NCI-H2029 (cell line): ENCODE measurements at places on chromosomes 5 and 9.

- DNase-seq = no peak
Observed at GRCh38 chr9:7139886-7140285, 382.1 kb downstream of the KDM4C start.

DNA sequence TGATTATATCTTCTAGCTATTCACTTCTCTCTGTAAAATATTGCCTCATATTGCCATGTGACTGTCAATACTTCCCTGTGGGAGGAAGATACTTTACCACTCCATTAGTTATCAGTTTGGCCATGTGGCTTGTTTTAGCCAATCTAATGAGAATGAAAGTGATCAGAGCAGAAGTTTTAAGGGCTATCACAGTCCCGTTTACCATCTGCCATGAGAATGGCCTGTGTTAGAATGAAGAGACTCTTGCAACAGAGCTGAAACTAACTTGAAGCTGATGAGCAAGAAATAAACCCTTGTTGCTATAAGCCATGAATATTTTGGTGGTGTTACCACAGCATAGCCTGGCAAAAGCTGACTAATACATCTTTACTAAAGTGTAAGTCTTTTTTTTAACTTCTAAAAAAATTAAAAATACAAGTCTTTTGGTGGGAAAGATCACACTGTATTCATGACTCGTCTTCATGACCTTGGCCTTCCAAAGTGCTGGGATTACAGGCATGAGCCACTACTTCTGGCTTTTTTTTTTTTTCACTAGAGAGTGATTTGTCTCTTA lies 68.0 kb upstream of the CTNNA1 start:
- DNase-seq = no peak

GRCh38 chr9:77710316-77710715 lies 62.2 kb upstream of the GNA14 start:
- no peak for DNase-seq

DNA sequence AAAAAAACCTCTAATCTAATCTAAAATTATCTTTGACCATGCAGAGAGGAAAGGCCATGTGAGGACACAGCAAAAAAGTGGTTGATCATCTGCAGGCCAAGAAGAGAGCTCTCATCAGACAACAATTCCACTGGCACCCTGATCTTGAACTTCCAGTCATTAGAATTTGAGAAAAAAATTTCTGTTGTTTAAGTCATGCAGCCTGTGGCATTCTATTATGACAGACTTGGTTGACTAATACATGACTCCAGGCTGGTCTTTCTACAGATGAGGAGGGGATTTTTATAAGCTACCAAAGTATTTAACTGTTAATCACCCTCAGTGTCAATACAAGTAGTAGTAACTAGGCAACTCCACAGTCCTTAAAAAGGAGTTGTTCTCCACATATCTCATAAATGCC lies 358.5 kb upstream of the RGMB start:
- DNase-seq = no peak

GRCh38 chr5:39896706-39897105 lies 471.9 kb upstream of the DAB2 start:
- DNase-seq = no peak

DNA sequence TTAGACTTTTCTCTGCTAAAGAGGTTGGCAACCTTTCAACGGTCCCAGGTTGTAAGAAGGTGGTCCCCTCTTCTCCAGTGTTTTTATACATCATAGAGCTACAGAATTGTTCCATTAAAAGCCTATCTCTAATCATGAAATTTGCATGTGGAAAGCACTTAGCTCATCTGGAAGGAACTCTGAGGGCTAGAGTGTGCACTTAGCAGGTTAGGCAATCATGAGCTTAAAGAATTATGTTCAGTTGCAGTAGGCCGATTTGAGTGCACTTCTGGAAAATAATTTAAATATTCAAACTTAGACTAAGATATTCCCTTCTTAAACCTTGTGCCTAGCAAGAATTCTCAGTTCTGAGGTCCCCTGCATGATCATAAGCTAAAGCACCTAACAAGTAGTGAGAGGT lies 468.7 kb downstream of the SPATA31D1 start:
- DNase-seq = no peak

DNA sequence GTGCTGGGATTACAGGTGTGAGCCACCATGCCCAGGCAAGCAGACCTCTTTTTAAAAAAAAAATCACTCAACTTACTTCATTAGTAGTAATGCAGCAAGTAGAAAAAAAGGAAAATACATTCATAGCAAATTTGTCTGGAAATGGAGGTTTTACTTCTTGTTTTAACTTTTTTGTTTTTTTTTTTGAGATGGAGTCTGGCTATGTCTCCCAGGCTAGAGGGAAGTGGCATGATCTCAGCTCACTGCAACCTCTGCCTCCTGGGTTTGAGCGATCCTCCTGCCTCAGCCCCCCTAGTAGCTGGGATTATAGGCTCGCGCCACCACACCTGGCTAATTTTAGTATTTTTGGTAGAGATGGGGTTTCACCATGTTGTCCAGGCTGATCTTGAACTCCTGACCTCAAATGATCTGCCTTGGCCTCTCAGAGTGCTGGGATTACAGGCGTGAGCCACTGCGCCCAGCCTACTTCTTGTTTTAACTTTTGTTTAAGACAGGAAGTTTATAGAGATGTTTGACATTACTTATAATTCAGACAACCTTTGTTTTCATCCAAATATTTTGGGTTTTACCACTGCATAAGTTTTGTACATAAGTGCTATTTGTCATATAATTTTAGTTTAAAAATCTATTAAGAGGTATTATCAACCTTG lies 26.5 kb downstream of the UBE2R2 start:
- DNase-seq = no peak

DNA sequence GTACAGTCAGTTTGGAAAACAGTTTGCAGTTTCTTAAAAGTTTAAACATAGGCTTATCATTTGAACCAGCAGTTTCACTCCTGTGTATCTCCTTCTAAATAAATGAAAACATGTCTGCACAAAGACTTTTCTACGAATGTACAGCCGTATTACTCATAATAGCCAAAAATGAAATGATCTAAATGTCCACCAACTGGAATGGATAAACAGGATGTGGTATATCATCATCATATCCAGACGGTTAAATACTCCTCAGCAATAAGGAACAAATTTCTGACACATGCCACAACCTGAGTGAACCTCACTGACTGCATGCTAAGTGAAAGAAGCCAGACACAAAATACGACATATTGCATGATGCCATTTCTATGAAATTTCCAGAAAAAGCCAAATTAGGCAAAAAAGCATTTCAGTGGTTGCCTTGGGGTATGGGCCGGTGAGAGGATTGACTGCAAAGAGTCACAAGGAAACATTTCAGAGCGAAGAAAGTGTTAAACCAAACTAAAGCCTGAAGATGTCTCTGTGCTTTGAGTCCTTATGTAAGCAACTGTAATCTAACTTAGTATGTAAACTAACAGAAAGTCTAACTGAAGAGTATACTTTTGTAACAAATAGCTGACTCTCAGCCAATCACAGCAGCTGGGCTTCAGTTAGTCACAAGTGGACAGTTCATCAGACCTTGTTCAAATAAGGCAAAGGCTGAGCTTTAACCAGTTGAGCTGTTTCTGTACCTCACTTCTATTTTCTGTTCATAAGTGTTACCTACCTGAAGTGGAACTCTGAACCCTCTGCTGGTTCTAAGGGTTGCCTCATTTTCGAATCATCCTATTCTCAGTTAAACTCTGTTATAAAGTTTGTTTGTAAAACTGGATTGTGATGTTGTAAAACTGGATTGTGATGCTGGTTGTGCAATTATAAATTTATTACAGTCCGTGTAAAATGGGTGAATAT lies 65.2 kb downstream of the TRIO start:
- DNase-seq = peak; percentile 20

DNA sequence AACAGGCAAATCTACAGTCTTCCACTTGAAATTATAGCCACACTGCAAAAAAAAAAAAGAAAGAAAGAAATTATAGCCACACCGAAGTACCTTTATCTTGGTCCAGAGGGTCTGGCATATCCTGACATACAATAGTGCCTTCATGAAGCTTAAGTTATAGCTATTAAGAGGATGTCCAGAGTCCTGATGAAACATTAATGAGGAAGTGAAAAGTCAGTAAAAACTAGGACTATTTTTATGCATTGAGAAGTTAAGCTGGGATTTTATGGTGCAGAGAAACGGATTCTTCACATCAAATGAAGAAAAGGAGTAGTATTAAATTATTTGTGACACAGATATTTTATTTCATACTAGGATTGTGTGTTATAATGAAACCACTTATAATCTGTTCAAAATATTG lies 123.9 kb downstream of the SV2C start:
- DNase-seq = no peak

DNA sequence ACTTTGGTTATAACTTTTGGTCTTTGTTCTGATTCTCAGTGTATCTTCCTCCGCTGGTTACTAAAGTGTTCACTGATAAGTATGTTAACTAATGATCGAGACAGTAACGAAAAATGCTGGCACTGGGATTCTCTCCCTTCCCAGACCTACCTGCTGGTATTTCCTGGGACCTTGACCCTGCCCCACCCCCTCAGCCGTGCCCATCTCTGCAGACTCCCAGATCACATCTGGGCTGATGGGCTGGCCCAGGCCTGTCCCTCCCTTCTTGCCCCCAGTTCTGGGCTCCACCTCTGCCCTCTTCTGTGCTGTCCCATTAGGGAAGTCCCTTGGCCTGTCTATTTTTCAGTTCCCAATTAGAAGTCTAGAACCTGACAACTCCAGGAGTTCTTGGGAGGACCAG lies 46.9 kb downstream of the NEURL1B start:
- DNase-seq = no peak

DNA sequence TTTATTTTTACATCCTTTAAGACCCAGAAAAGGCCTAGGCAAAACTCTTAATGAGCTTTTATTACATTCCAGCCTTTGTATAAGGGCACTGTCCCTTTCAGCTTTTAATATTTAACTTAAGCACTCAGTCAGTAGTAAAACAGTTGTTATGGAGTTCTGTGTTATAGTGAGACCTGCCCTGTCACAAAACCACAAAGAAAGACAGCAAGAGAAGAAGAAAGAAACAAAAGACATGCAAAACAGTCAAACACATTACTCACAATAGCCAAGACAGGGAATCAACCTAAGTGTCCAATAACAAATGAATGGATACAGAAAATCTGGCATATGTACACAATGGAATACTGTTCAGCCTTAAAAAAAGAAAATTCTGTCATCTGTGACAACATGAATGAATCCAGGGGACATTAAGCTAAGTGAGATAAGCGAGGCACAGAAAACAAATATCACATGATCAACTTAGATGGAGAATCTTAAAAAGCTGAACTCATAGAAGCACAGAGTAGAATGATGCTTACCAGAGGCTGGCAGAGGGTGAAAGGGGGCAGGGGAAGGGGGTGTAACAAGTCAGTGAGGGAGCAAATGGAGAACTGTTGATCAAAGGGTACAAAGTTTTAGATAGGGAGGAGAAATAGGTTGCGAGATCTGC lies 63.8 kb upstream of the CCNG1 start:
- no peak for DNase-seq

DNA sequence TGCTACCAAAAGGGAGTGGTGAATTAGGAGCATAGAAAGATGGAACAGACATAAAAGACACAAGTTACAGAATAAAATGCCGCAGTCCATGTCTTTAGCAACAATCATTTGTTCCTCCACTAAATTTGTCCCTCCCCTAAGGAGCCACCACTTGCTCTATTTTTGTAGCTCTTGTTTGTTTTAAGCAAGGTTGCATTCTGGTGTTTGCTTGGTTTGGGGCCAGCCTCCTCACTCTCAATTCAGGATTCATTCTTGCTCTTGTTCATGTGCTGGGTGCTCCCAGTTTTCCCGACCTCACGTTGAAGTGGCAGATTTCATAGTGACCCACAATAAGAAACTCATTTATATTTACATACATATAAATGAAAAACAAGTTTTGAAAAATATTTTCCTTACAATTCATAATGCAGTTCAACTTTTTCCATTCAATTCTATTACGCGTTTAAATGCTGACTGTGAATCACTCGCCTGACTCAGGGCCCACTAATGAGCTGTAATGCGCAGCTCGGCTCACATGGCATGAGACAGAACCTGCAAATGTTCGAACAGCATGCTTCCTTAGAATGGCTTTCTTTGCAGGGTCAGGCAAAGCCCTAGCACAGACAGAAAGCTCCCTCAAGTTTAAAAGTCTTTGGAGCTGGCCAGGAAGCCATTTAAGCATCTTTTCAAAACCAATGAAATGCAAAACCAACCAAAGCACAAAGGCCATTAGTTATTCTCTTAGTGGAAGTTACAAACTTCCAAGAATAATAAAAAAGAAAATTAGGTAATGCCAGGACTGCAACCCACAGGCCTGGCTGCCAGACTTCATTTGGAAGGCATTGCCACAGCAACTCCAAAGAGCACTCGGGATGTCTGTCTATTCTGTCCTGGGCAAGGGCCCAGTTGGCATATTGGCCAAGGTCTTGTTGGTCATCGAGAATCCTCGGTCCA lies 41.7 kb downstream of the RETREG1 start:
- no peak for DNase-seq

GRCh38 chr5:127942246-127943060 lies 141.1 kb upstream of the SLC12A2 start:
- no peak for DNase-seq

DNA sequence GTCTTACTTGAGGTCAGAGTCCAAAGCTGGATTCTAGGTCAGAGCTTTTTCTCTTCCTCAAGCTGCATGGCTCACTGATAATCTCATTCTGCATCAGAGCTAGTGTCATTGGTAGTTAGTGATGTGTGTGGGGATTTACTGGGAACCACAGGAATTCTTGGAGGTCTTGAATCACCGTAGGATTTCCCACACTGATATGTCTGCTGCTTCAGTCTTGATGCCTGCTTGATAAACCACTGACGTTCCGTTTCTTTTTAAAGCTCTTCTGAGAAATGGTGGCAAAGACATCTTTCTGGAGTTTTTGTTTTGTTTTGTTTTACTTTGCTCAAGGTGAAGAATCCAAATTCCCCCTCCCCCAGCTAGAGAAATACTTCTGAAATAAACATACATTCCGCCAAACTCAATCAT lies 1.2 kb upstream of the GARIN3 start:
- no peak for DNase-seq

DNA sequence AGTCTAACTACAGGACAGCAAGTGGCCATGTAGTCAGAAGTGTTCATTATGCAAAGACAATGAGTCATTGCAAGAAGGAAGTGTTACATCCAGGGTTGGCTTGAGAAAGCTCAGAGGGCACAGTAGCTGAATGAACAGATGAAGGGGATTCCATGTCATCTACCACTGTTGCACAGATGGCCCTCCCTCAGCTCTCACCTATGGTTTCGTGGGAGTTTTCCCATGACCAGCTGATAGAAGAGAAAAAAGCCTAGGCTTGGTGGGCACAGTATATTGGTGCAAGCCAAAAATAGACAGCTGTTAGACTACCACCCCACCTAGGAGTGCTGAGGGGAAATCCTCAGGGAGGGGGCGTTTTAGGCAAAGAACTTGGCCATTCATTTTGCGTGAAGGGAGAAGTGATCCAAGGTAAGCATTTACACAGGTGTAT lies 217.0 kb downstream of the DMRT2 start:
- no peak for DNase-seq

GRCh38 chr5:145539201-145539600 lies 295.9 kb downstream of the PRELID2 start:
- no peak for DNase-seq

- DNase-seq = no peak
Observed at GRCh38 chr9:120484162-120484561, 95.8 kb downstream of the CDK5RAP2 start.
